ENCODE measurements at places on chromosomes 7 and 10.

GRCh38 chr7:114631249-114631822, 216.7 kb downstream of the FOXP2 start:
- DNase-seq: no peak

DNA sequence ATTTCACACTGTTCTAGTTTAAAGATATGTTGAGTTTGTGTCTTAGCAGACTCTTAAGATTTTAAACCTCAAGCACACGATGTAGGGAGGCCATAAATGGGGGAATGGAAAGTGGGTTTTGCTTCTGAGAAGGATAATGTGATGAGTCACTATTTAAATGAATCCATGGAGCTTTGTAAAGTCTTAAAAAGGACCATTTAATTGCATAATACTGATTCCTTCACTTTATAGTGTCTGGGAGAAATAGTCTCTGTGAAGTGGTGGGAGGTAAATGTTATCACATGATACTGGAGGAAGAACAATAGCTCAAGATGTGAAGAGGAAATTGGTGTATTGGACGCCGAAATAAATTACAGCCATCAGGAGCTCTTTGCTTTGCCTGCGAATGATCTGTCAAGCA, 84.0 kb upstream of the MYO3A start:
- no peak for DNase-seq

GRCh38 chr10:49114718-49115014, 656 bp downstream of the VSTM4 start:
- DNase-seq: no peak

DNA sequence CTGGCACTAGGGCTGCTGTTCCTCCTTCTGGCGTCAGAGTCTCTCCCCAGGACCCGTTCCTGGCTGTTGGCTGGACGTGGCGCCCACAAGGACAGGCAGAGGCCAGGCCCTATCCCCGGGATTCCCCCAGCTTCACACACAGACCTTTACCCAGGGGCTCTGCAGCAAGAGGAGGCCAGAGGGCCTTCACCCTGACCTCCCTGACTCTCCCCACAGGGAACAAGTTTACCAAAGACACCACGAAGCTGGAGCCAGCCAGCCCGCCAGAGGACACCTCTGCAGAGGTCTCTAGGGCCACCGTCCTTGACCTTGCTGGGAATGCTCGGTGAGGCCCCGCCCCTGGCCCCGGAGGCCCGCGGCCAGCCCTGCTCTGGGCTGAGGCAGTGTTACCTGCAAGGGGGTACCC, 82.2 kb downstream of the GTF2IRD1 start:
- no peak for DNase-seq

DNA sequence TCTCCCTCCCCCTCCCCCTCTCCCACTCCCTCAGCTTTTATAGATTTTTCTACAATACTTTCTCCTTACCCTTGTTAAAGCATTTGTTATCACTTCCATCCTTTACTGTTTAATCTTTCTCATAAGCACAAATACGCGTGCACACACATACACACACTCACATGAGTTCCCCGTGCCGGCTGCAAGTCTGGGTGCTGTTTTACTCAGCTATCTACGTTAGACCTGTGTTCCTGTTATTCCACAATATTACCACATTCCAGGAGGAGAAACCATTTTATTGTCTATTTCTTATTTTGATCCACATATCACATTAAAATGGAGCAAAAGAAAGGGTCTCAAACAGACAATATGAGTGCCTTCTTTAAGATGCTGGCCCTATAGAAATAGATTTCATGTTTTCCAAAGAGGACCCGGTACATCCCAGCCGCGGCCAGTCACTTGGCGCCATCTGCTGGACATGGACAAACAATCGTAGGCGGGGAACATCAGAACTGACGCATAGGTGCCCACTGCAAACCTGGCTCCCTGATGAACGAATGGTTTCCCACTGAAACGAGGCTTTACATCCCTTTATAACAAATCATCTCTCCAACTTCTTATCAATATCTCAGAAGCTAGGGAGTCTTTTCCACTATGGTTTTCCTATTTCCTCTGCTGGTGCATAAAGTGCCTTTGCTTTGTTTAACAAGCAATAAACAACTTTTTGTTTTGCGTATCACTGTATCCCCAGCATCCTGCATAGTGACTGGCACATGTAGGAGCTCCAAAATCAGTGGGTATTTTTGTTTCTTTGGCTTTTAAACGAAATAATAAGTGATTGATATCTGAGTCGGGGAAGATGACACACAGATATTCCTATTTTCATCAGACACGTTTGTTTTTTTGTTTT, 25.2 kb upstream of the OPTN start:
- no peak for DNase-seq

- DNase-seq: no peak
These were observed 124.0 kb downstream of the REEP3 start for GRCh38 chr10:63645195-63645594.

DNA sequence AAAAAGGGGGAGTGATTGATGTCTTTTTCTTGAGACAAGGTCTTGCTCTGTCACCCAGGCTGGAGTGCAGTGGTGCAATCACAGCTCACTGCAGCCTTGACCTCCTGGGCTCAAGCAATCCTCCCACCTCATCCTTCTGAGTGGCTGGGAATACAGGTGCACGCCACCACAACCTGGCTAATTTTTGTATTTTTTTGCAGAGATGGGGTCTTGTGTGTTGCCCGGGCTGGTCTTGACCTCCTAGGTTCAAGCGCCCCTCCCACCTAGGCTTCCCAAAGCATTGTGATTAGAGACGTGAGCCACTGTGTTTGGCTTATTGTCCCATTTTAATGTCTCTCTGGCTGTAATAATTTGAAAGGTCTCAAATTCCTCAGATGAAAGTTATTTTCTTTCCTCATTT, 21.8 kb downstream of the UPP1 start:
- no peak for DNase-seq

DNA sequence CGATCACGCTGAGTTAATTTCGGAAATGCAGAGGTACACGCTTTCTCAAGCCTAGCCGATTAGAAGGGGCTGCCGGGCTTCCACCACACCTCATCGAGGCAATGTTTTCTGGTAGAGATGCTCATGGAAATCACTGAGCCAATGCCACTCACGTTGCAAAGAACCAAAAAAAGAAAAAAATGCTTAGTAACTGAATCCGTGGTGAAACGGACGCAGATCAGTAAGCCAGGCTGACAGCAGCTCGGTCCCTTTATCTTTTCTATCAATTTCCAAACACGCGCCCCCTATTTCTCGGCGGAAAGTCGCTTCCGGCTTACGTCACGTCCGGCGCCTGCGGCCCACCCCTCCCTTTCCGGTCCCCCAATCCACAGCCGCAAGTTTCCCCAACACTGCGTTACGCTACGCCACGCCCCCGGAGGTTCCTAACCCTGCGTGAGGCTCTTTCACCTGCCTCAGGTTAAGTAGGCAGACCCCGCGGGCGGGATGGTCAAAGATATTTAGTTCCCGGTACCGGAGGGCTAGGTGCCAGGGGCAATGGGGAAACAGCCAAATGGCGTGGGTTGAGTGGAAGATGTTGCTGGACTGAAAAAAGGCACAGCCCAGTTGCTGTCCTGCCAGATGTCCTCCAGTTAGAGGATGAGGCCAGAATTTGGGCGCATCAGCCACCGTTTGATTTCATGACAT, at the start of gene NSUN6:
Gene NSUN6, minus strand, starts transcription at position 264 of the 684 bp plus-strand sequence. CDS start 384 bp downstream, outside the sequence.
- peak; percentile 82 for DNase-seq

DNA sequence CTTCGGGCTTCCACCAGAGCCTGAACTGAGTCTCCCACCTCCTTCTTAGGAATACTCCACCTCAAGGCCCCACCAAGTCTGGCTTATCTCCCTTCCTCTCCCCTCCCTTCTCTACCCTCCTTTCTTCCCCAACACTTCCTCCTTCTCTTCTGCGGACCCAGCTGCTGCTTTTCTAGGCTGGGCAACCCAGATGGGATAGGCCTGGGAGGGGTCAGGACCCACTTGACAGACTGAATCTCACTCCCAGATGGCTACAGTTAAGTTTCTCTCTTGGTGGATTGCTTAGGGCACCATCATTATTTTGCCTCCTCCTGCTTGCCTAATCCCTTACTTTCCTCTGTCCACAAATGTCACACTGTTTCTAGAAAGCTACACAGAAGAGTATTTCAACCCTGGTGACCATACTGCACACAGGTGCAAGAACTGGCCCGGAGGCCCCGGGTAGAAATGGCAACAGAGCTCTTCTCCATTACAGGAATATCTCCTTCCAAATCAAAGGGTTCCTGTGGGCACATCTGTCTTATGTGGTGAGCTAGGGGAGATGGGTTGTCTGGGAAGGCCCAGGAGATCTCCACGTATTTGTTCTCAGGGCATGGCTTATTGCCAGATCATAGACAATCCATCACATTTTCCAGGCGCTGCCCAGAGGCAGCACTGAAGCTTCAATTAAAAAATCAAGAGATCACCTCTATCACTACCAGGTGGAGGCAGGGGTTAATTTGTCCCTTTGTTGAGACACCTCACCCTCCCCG, 5.1 kb upstream of the HOXA11 start:
- DNase-seq: no peak

GRCh38 chr10:1084011-1084950, 28.1 kb downstream of the WDR37 start:
- DNase-seq: no peak

GRCh38 chr10:87956055-87956454, 92.6 kb downstream of the PTEN start:
- no peak for DNase-seq

DNA sequence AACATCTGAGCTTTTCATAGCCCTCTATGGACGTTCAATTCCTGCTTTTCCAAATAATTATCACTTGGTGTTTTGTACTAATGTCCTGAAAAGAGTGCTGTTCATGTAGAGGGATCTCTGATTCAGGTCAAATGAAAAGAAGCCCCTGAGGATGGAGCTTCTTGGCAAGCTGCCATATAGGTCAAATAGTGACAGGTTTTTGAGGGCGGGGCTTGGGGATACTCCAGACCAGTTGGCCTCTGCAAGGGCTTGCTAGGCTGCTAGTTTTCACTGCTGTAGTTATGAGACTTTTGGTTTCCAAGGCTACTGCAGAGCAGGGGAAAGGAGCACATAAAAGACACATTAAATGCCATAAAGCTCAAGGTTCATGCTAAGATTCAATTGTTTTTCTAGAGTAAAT, 257.2 kb upstream of the CACNA2D1 start:
- no peak for DNase-seq

- no peak for DNase-seq
These were observed 69.8 kb downstream of the CDK1 start for GRCh38 chr10:60848126-60848525.

DNA sequence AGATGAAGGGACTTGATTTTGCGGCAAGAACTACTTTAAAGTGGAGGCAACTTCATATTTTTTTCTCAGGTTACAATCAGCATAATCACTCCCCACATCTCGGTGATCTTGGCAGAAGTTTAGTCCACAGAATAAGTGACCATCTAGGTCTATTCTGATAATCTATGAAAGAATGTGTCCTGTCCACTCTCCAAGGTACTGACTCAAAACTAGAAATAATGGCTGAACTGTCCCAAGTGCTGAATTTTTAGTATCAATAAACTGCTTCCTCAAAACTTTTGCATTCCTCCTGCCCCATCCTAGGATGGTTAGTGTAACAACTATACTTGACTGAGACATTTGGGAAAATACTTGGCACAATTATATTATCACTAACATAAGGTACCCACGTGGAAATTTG, 10.9 kb upstream of the CHRM2 start:
- DNase-seq: no peak

DNA sequence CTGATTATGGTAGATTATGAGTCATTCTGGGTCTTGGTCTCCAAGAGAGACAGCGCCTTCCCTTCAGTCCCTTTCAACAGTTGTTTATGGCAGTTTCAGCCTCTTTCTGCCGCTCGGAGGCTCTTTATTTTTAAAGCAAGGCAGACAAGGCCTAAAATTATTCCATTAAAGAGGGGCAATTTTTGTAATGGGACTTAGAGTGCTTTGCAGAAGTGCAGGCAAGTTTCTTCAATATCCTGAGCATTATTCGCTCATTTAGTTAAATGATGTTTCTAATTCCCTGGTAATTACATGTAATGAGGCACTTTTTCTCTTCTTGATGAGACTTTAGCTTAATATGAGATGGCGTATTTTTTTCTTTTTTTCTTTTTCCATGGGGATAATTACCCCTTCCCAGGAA, 33.6 kb downstream of the BUB3 start:
- no peak for DNase-seq

DNA sequence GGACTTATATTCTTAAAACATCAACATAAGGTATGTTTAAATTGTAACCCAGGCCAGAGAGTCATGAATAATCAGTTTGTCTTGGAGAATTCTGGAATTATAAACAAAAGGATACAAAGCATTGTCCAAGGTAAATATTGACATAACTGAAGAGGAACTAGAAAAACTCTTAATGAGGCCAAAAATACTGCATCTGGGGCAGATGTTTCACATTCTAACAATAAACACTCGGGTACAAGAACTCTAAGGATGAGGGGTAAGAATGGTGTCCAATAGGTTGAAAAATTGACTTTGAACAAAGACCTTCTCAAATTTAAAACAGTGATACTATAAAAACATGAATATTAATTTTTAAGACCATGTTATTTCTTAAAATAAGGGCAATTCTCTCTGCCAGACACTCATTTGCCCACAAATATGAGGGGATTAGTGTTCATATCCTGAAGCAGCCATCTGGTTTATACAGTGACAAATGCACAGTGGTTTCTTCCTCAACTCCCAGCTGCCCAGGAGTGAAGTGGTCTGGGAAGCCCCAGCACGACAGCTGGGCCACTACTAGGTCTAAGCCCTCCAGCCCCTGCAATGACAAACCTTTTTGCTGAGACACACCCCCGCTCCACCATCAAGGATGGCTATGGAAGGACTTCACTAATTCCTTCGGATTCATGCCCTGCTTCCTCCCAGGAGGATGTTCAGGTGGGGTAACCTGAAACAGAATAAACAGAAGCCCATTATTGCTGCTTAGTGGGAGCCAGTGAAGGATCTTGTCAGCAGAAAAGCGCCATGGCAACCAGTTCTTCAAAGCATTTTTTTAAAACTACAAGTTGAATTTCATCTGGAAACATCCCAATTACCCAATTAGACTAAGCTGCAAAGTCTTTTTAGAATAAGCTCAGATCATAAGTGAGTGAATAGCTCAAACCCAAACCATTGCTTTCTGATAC, 107.5 kb upstream of the ARID5B start:
- DNase-seq: no peak

- no peak for DNase-seq
These were observed 5.4 kb downstream of the RELN start for GRCh38 chr7:103984050-103984449.

- DNase-seq: no peak
These were observed 885.3 kb downstream of the XPNPEP1 start for GRCh38 chr10:109037978-109038377.
